ENCODE measurements at places on chromosomes 5 and 9. TPM values are rescaled to one million over a fixed set of nuclear protein-coding genes. Genes with fewer than 3 reads are reported as not detected.

Gene LIFR
- total RNA-seq, result 0.43 TPM

Gene SLC6A19
- not detected for total RNA-seq

Gene THBS4
- total RNA-seq, result 0.66 TPM

Gene SLC25A2
- total RNA-seq, result not detected

Gene ICE1
- total RNA-seq, result 40.2 TPM

Gene PDGFRB
- total RNA-seq, result 0.40 TPM

Gene OR1J2
- not detected for total RNA-seq

Gene CDH9
- not detected for total RNA-seq

Gene KIF20A
- total RNA-seq, result 0.76 TPM

Gene GNAQ
- 18.9 TPM for total RNA-seq

Gene MARCOL
- total RNA-seq, result not detected

Gene KIF27
- total RNA-seq, result 1.5 TPM

Gene NMUR2
- total RNA-seq, result not detected

Gene ADGRV1
- total RNA-seq, result 0.32 TPM

Gene FAF2
- 50.1 TPM for total RNA-seq

Gene MARVELD2
- total RNA-seq, result 0.46 TPM

Gene DBN1
- total RNA-seq, result 16.6 TPM

Gene PPP3R2
- total RNA-seq, result not detected

Gene OR13C8
- not detected for total RNA-seq

Measured in activated T-cell treated with anti-CD3 and anti-CD28 coated beads, Interleukin-2, amount 50 U/mL, for 4 hours (primary cell).